Ascending aorta (tissue), 2 donors: ENCODE measurements at places on chromosomes 7 and 10. TPM values are rescaled to one million over a fixed set of nuclear protein-coding genes. Genes with fewer than 3 reads are reported as not detected.

Gene TRIM74
- total RNA-seq, result not detected

Gene NME8
- 0.96 TPM for total RNA-seq

Gene MKI67
- 0.64 TPM for total RNA-seq

Gene MAGI2
- total RNA-seq, result 4.0 TPM

Gene SLC13A1
- total RNA-seq, result not detected

Gene CDHR1
- total RNA-seq, result not detected

Gene AKR1C4
- not detected for total RNA-seq

Gene SORBS1
- 416 TPM for total RNA-seq

Gene GPR37
- not detected for total RNA-seq

Gene RASA4B
- total RNA-seq, result 143 TPM

Gene OR2A1
- not detected for total RNA-seq

Gene BBS9
- total RNA-seq, result 23.3 TPM

Gene STK32C
- 16.2 TPM for total RNA-seq

Gene NRG3
- 1.6 TPM for total RNA-seq

Gene DPP6
- not detected for total RNA-seq

Gene PLXNA4
- total RNA-seq, result 27.1 TPM
